ENCODE measurements at places on chromosomes 7 and 10.
A peak's percentile ranks its signal among the peaks of the same experiment; 100 is the strongest.

DNA sequence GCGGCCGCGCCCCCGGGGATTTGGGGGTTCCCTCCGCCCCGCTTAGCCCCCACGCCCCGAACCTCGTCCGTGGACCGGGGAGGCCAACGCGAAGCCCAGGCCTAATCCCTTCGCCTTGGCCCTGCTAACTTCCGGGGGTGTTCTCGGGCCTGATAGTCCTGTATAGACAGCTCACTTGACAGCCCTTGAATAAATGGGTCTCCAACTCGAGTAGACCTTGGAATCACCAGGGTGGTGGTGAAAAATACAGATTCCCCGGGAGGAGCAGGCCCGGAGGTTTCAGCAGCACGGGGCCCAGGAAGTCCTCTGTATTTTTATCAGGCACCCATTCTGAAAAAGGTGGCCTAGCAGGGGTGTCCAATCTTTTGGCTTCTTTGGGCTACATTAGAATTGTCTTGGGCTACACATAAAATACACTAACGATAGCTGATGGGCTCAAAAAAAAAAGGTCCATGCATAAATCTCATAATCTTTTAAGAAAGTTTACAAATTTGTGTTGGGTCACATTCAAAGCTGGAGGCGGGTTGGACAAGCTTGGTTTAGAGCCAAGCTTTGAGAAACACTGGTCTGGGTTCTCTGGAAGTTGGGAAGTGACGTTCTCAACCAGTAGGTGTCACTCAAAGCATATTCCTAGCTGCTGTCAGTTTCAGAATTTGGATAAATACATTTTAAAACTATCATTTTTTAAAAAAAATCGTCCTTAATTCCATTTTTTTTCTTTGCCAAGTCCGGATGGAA is 221.7 kb downstream of the PHTF2 start:
- DNase-seq: peak; percentile 26

GRCh38 chr7:156533964-156534363 is 106.6 kb upstream of the RNF32 start:
- no peak for DNase-seq

GRCh38 chr10:71212318-71213126 is at the start of gene UNC5B:
Gene UNC5B, plus strand, starts transcription at chr10:71212570. Its CDS starts 416 bp downstream, at chr10:71212986.
- peak; percentile 58 for DNase-seq

DNA sequence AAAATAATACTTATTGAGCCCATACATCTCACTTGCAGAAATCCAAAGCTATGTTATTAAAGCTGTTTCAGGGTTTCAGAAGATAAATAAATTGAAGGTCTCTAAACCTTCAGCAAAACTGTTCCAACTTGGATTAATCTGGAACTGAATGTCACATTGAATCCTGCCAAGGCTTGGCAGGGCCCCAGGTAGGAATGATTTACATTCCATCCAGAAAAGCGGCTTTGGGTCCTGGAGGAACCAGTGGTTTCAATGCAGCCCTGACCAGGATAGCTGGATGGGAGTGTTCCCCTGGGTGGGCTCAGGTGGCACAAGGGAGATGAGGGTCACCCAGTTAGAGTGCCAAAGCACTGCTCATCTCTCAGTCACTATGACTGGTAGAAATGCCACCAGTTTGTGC is 37.0 kb upstream of the TMEM72 start:
- no peak for DNase-seq

DNA sequence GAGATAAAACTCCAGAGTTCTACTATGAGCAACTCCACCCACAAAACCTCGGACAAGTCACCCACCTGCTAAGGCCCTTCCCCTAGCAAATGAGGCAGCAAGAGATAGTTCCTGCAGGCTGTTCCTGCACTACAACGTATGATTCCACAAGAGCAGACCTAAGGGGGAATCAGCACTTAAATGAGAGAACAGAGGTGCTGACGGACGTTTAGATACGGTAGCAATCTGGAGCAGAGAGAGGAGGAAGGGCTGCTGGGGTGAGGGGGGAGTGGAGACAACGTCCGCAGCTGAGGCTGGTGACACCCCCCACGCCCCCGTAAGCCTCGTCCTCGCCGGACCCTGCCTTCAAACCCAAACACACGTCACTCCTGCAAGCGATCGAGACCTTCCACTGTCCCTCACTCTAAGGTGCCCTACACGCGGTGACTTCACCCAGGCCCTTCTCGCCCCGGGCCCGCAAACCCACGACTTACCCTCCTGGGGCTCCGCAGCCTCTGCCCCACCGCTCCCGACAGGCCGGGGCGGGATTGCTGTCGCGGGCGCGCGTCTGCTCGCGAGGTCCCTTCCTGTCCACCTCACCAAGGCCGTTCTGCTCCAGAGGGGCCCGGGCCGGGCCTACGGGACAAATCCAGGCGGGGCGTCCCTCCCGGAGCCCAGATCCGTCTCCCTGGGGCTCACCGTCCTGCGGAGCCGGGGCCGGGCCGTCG is 635 bp downstream of the ZNF12 start:
- peak; percentile 33 for DNase-seq

- DNase-seq: no peak
Observed at GRCh38 chr10:50470345-50470744, 153.4 kb downstream of the SGMS1 start.

DNA sequence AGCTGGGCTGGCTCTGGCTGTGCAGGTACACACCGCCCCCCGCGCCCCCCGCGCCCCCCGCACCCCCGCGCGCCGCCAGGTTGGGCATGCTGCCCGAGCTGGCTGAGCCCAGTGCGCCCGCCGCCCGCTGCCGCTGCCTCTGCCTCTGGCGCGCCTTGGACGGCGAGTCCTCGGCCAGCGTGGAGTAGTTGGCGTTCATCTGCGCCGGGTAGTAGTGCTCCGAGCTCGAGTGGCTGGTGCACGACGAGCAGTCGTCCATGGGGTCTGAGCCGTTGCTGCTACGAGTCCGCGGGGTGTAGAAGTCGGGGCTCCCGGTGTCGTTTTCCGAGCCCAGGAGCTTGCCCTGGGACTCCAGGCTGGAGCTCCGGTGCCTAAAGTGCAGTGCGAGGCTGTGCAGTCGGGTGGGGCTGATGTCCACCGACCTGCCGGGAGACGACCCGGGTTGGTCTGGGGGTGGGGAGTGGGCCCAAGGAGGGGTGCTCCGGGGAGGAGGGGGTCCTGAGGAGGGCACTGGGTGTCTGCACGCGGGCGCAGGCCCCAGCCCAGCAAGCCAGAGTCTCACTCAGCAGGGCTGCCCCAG is 70.4 kb downstream of the PRPF18 start:
- no peak for DNase-seq

- no peak for DNase-seq
Observed at GRCh38 chr7:82803411-82803810, 359.3 kb downstream of the PCLO start.

- no peak for DNase-seq
Observed at GRCh38 chr10:12540341-12540781, 191.0 kb downstream of the CAMK1D start.

DNA sequence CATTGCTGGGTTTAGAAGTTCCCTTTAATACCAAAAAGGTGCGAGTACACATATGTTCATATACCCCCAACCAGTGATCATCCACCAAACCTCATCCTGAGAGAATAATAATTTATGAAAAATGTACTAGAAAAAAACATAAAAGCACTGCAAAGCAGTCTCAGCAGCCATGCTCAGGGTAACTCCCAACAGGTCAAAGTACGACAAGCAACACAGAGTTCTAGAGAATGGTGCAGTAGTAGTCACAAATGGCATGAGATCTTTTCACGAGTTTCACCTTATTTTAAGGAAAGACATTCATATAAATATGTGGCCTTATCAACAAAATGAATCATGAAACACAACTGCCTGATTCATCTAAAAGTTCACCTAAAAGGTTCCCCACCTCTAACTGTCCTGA is 338.5 kb downstream of the PARD3 start:
- DNase-seq: no peak

- no peak for DNase-seq
Observed at GRCh38 chr10:35058134-35058533, 32.0 kb downstream of the CUL2 start.

- no peak for DNase-seq
Observed at GRCh38 chr7:157784979-157785441, 448.2 kb downstream of the DNAJB6 start.

GRCh38 chr7:31850066-31850465 is 163.1 kb downstream of the PPP1R17 start:
- no peak for DNase-seq

DNA sequence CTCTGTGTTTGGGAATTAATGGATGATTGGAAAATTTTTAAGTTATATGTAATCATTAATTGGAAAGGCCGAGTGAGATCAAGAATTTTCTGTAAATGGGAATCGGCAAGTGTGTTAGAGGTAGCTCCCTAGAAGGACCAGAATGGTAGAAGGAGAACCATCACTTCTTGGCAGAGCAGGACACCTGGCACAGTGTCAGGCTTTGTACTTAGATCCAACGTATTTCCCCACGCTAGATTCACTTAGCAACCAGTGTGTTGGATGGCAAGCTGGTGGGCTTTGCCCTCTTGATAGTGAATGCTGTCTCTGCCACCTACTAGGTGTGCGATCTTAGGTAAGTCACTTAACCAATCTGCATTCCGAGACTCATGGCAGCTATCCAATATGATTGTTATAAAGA is 107.8 kb upstream of the ZNF438 start:
- no peak for DNase-seq

DNA sequence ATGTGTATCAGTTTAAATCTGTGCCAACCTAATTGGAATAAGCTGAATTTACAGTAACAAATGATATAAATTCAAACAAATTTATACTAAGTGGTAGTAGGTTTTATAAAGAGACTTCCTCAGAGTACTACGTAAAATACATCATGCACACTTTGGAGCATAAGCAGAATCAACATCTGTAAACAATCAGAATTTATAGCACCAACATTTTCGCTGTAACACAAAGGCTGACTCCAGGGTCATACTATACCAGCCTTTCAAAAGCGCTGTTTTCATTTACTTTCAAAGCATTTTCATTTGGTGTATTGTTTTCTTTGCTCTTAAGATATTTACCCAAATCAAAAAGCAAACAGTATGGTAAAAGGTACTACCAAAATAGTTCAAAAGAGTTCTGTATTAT is 29.3 kb upstream of the TMEM168 start:
- DNase-seq: no peak

- no peak for DNase-seq
Observed at GRCh38 chr10:129038522-129038921, 428.5 kb upstream of the MGMT start.

- no peak for DNase-seq
Observed at GRCh38 chr7:133850497-133851280, 276.5 kb upstream of the LRGUK start.

DNA sequence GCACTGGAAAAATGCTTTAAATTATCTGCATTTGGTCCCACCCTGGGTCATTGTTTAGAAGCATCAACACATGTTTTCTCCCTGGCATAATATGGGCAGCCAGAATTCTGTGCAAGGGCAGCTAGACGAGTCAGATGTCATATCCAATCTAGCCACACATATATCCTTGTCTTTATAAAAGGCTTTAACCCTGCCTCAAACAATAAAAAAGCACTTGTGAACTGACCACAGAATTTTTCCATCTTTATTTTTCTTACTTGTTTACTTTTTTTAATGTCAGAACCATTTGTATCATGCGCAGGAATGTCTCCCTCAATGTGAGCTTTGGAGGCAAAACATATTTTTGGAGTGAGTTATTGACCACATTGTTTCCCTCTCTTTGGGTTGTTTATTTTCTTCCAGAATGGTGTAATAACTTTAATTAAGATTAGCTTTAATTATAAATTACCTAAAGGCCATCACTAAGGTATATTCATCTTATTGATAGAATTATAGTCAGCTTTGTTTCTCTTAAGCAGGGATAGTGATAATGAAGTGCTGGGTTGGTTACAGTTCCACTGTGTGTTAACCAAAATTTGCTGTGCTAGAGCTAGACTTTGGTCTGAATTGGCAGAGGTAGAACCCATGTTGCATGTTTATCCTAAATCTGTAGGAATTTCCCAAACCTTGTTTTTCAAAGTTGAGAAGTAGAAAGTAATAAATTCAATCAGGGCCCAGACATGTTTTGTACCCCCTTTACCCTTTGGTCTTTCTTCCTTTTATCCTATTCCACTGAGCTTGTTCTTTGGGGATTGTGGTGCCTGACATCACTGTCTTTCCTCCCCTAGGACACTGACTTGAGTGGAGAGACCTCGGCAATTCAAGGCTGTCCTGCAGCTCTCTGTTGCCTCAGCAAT is 1078.4 kb downstream of the KCNMA1 start:
- DNase-seq: no peak

- DNase-seq: no peak
Observed at GRCh38 chr7:51591223-51591622, 274.6 kb upstream of the COBL start.

- DNase-seq: peak; percentile 14
Observed at GRCh38 chr7:129824291-129825208, 128.2 kb downstream of the UBE2H start.

DNA sequence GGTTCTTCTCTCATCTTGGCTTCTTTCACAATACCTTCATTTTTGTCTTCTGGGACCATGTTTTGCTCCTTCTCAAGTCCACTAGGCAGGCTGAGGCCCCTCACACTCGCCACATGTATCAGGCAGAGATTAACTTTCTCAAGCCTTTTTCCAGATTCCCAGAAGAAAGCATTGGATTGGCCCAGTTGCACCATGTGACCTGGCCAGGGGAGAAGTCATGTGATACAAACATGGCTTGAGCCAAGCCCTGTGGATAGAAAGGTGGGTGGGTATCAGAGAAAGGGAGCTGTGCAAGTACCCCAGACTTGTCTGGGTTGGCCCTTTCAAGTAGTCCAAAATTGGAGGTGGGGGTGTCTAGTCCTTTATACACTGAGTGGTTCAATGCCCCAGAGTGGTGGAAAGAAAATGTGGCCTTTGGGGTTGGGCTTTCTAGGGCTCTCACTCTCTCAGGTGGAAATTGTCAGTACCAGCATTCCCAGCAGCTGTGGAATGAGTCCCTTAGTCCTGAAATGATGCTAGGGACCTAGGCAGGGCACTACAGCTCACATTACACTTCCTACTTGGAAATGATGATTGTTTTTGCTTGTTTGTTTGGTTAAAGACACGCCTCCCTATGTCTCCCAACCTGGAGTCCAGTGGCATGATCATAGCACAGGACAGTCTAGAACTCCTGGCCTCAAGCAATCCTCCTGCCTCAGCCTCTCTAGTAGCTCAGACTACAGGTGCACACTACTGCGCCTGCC is 36.9 kb upstream of the C10orf67 start:
- DNase-seq: no peak

DNA sequence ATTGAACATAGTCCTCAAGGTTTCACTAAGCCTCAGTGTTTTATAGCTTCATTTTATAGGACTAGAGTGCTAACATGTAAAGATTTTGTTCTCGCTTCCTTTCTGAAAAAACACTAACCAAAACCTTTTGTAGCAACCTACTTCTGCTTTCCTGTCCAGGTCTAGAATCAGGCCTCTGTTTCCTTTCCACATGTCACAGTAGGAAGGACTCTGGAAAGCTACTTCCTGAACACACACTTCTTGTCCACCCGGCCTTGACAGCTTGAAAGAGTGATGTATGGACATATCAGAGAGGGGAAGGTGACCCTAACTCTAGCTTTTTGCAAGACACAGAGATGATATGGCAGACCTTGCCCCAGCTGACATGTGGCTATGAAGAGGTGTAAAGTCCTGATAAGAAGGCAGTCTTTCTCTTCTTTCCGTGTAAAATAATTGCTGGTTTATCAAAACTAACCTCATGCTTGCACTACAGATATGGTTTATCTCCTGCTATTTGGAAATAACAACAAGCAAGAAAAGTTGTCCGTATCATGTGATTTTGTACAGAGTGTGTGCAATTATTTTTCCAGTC is 175.4 kb downstream of the SKAP2 start:
- DNase-seq: no peak

GRCh38 chr7:45108863-45109262 is 2.6 kb downstream of the TBRG4 start:
- no peak for DNase-seq
